ENCODE measurements at places on chromosomes 5 and 9.
A peak's percentile ranks its signal among the peaks of the same experiment; 100 is the strongest.

DNA sequence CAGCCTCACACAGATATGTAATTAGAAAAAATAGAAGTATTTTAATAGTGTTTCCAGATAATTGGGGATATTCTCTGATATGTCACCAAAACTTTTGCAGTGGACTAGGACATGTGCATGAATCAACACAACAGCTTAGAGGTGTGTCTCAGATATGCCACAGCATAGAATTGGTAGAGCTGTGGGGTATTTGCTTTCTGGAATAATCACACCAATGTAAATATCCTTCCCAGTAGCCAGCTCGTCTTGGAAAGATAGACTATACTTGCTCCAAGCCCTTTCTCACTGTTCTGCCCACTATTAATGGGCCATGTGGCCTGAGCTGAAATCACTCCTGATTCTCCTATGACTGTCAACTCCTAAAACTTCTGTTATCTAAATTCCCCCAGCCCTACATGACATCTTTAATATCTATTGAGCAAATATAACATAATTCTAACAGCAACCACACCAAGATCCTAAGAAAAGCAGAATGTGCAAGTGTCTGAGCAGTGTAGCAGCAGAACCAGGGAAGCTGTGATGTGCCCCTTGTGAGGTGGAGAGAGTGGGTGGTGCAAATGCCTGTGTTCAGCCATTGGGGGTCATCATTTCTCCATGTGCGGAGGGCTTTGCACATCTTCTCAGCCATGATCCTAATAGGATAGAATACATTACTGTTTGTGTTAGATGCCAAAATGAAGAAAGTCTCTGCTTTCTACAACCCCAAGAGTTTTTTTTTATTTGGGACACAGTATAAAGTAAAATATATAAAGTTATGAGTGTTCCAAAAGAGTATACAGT, 65.0 kb downstream of the MELK start:
- no peak for DNase-seq

- no peak for DNase-seq
Observed at GRCh38 chr5:171574376-171574775, 154.9 kb downstream of the FGF18 start.

DNA sequence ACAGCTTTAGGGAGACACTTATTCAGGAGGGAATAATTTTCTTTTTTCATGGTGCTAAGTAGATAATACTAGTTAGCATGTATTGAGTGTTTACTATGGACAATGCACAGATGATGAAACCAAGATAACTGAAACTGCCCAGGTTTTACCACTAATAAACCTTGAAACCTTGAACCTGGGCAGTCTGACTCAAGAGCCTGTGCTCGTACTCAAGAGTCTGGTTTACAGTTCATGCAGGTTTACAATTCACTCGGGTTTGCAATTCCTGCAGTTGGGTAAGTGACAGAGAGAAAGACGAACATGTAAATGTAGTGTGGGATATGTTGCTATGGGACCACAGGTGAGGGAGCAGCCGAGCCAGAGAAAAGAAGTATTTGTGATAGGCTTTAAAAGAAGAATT, 28.2 kb downstream of the NUP214 start:
- no peak for DNase-seq

- no peak for DNase-seq
Observed at GRCh38 chr9:137299938-137300337, 2.1 kb downstream of the NRARP start.

- no peak for DNase-seq
Observed at GRCh38 chr5:42321785-42322184, 101.5 kb upstream of the GHR start.

GRCh38 chr9:21001581-21001980, 29.9 kb downstream of the HACD4 start:
- DNase-seq: no peak

GRCh38 chr9:69877852-69878514, 57.4 kb downstream of the CFAP95 start:
- DNase-seq: peak; percentile 52

DNA sequence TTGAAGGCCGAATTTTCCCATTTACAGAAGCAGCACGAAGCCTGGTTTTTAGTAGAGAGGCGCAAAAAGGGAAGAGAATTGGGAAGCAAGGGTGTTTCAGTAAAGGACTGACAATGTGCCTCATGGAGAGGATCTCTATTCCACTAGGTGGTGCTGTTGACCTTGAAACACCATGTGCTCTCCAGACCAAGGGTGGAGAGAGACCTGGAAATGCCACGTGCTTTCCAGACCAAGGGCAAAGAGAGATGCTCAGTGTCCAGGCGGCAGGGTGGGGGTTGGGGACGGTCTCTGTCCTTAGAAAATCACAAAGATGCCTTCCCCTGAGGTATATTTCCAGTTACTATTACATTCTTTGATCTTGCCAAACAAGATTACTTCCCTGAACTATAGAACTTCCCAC, 425.3 kb downstream of the CSNK1G3 start:
- DNase-seq: peak; percentile 27

- DNase-seq: peak; percentile 83
Observed at GRCh38 chr9:28212979-28213378, 639.7 kb upstream of the C9orf72 start.

DNA sequence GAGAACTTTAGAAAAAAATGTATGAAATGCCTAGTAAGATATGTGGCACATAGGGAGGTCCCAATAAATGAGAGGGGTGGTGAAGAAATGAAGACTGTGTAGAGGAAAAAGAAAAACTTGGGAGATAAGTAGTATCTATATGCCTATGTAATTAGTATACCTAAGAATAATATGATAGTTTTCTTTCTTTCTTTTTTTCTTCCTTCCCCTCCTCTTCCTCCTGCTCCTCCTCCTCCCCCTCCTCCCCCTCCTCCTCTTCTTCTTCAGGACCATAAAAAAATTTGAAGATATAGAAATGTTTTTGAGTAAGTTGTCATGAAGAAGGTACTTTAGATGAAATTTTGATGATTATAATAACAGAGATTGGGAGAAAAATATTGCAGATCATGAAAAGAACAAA, 857.4 kb downstream of the MAT2B start:
- no peak for DNase-seq

- no peak for DNase-seq
Observed at GRCh38 chr5:2201011-2201410, 318.3 kb upstream of the IRX4 start.

- DNase-seq: peak; percentile 8
Observed at GRCh38 chr9:112925058-112925641, 34.5 kb upstream of the SLC46A2 start.

GRCh38 chr5:20041326-20042274, 53.6 kb upstream of the CDH18 start:
- peak; percentile 13 for DNase-seq

DNA sequence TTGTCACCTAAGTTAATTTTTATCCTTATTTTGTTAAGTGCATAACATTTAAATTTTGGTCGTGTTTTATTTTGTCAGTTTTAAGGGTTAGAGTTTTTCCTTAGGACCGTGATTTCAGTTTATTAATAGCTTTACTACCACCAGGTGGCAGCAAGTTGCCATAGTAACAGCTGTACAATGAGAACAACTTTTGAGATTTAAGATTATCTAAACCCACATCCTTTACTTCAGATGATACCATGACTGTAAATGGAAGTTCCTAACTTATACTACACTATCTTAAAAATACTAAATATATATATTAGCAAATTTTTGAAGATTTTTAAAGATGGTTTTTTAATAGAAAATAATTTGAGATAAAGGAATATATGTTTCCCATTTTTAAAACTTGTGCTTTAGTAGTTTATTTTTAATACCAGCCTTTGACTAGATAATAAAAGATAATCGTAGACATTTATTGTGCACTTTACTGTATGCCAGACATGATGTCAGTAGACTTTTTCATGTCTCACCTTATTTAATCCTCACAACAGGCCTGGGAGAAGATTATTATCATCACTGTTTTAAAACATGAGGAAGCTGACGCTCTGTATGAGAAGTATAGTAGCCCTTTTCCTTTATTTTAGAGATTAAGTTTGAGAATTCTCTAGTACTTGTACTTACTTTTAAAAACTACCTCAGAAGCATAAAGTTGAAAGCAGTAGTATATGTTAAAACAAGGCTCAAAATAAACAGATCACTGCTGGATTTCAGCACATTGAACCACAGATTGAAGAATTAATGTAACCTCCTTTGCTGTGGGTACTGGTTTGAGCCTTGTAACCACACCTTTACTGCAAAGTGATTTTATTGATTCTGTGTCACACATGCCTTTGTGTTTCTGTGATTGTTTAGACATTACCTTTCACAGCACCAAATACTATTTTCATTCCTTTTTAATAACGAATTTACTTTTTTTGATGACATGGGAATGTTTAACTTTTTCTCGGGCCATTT, 27.5 kb downstream of the SREK1 start:
- peak; percentile 55 for DNase-seq

DNA sequence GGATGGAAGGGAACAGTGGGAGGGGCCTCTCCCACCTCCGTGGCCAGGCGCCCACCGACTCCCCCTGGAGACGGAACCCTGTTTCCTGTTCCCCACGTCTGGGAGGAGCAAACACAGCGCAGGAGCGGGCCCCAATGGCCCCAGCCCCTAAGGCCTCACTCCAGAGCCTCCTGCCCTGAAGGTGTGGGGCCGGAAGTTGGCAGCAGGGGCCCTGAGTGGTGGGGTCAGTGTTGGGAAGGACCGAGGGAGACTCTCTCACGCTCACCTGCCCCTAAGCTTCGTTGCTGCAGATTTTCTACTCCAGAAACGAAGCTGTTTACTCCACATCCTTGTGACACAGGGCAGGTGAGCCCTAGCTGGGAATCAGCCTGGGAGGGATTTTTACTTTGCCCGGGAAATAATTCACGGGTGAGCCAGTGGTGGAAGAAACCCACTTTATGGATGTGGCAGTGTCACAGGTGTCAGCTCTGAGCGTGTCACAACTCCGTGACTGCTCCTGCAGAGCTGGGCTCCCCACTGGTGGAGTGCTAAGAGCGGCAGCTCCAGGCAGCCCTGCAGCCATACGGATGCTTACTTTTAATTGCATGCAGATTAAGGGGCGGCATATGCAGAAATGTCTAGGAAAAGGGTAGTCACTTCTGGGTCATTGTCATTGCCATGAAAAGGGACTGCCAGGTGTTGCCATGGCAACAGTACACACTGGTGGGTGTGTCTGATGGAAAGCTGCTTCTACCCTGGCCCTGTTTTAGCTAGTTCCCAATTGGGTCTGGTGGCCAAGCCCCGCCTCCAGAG, 77.5 kb upstream of the OLFM1 start:
- DNase-seq: no peak

GRCh38 chr5:57693488-57694305, 211.1 kb upstream of the ACTBL2 start:
- DNase-seq: no peak

GRCh38 chr5:15518786-15519185, 18.8 kb downstream of the FBXL7 start:
- DNase-seq: no peak

- DNase-seq: no peak
Observed at GRCh38 chr5:29037716-29038115, 1999.3 kb upstream of the CDH9 start.

DNA sequence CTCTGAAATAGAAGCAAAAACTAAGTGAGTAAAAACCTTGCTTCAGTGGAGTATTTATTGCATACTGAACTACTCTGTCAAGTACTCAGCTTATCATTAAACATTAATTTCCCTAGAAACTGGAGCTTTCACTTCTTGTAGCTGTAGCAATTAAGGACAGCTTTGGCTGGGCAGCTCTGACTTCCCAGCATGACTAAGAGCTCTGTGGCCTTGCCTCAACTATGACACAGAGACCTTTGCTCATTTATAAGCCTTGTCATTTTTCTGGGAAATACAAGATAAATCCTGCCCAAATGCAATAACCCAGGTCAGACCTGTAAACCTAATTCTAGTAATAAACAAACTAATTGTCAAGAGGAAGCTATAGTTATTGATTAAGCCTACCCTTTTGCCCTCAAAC, 65.4 kb upstream of the STK32A start:
- peak; percentile 51 for DNase-seq

- no peak for DNase-seq
Observed at GRCh38 chr9:5764130-5764868, 68.6 kb downstream of the ERMP1 start.

GRCh38 chr5:138705567-138705966, 47.7 kb upstream of the CTNNA1 start:
- DNase-seq: no peak

GRCh38 chr9:9560382-9561035, 1052.3 kb downstream of the PTPRD start:
- no peak for DNase-seq

DNA sequence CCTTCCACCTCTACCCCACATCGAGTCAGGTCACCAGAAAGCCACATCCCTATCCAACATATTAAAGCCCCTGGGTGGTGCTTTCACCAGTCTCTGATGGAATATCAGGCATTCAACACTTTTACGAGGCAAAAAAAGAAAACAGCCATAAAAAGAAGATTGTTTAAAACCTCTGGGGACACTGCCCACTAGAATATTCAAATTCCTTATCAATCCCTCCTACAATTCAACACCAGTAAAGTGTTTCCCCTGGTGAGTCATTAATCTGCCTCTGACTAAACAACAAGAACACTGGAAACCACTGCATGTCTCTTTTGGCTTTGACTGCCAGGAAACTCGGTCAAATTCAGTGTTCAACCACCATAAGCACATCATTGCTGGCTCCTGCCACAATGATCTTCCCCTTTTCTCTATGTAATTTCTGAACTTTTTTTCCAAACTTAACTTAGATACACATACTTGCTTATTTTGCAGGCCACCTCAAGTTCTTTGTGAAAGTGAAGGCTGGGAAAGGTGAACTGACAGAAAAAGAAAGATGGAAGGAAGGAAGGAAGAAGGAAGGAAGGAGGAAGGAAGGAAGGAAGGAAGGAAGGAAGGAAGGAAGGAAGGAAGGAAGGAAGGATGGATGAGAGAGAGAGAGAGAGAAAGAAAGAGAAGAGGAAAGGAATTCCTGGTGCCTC, 105.3 kb downstream of the PAX5 start:
- peak; percentile 67 for DNase-seq

DNA sequence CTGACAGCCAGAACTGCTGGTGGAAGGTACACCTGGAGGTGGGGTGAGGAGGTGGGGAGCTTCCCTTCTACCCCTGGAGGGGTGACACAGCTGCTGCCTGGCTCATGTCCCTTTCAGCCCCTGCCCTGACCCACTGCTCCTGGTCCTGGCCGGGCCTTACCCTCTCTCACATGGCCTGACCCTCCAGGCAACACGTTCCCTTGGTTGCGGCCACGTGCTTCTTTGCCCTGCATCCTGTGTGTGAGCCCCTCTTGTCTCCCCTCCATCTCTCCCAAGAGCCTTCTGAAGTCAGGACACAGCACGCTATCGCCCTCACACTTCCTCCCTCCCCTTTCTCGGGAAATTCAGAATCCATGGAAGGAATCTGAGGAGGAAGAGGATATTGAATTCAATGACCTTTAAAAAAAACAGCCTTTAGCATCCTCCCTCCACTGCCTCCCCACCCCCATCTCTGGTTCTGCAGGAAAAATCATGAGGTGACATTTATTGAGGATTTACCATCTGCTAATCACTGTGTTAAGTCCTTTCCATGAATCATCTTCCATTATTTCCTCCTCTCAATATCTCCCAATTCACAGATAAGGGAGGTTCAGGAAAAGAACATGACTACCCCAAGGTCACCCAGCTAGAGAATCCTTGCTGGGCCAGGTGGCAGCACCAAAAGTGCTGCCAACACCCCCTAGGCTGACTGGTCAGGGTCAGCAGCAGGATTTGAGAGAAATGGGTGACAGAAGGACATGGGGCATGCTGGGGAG, 8.3 kb downstream of the AQP3 start:
- DNase-seq: no peak

GRCh38 chr5:170791325-170791954, 7.9 kb downstream of the GABRP start:
- DNase-seq: peak; percentile 21

GRCh38 chr5:36692791-36693763, 86.7 kb downstream of the SLC1A3 start:
- DNase-seq: peak; percentile 79

GRCh38 chr5:180830253-180831138, 27.9 kb upstream of the MGAT1 start:
- peak; percentile 34 for DNase-seq

- DNase-seq: no peak
Observed at GRCh38 chr5:5638211-5638610, 215.7 kb downstream of the ICE1 start.

All from fibroblast of skin of abdomen (primary cell).